ENCODE measurements at places on chromosomes 5 and 9. TPM values are rescaled to one million over a fixed set of nuclear protein-coding genes. Genes with fewer than 3 reads are reported as not detected.

- no peak for DNase-seq
Observed at GRCh38 chr9:38697776-38698300, 22.1 kb downstream of the FAM240B start.

- DNase-seq, result no peak
Observed at GRCh38 chr5:14102666-14103065, 40.5 kb upstream of the TRIO start.

DNA sequence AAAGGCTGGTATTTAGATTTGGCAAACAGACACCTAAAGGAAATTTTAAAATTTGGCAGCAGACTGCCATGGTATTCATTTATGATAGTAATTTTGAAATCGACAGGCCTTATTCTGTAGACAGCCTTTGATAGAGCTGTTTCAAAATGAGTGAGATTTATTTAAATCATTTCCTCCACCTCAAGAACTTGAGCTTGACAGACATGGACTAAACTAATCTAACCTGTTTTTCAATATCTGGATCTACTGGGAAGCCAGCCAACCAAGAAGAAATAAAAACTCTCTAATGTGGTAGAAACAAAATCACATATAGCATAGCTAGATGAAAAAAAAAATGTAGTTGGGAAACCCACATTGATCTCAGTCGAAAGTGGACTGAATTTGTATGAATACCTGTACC lies 56.9 kb upstream of the RASA1 start:
- DNase-seq, result no peak

NAIP gene
- total RNA-seq, result 21.3 TPM

PCDHB15 gene
- 3.6 TPM for total RNA-seq

PCDHB9 gene
- 2.1 TPM for total RNA-seq

DNA sequence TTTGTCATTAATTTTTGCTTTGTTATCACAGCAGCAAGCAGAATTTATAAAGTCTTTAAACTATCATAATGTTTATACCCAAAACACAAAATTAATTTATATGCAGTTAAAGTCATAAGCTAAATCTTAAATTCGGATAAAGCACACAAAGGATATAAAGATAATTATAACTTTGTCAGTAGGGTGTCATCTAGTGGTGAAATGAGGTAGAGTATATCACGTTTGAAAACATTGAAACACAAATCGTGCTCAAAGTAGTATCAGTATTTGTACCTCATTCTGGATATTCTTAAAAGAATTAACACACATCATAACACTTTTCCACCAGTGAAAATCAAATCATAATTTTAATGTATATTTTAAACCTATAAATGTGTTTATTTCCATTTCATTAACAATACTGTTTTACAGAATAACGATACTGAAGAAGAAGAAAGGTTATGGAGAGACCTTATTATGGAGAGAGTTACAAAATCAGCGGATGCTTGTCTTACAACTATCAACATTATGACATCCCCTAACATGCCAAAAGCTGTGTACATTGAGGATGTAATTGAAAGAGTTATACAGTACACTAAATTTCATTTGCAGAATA lies 129.5 kb downstream of the NIPBL start:
- DNase-seq, result no peak

DNA sequence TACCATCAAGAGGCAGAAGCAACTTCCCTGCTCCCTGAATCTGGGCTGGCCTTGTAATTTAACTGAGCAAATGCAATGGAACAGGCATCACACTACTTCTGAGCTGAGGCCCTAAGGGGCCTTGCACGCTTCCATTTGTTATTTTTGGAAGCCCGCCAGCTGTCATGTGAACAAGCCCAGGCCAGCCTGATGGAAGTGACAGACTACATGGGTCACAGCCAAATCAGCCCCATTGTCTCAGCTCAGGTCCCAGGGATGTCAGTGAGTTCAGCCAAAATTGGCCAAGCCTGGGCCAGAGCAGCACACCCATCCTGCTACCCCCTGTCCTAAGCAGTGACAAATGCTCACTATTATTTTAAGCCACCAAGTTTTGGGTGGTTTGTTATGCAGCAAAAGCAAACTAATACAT lies 72.8 kb downstream of the PRRT1B start:
- DNase-seq, result peak; percentile 60

GRCh38 chr9:104027295-104027694 lies 66.8 kb upstream of the SMC2 start:
- DNase-seq, result no peak

DNA sequence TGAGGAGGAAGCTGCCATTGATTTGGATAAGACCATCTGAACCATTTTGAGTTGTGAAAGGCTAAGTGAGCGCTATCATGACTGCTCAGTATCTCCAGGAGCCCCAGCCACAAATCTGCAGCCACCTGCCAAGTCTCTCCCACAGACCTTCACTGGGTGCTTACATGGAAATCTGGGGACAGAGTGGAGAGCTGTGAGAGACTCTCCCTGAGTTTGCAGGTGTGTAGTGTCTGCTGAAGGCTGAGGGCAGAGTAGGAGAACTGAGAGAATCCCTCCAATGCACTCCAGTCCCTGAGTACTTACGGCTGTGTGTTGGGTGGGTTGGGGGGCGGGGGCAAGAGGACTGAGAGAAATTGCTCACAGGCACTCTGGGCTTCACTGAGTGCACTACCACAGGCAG lies 123.7 kb downstream of the PRELID2 start:
- DNase-seq, result no peak

GRCh38 chr5:117657541-117657940 lies 1082.9 kb upstream of the SEMA6A start:
- DNase-seq, result no peak

SLIT3 gene
- total RNA-seq, result 40.2 TPM

DNA sequence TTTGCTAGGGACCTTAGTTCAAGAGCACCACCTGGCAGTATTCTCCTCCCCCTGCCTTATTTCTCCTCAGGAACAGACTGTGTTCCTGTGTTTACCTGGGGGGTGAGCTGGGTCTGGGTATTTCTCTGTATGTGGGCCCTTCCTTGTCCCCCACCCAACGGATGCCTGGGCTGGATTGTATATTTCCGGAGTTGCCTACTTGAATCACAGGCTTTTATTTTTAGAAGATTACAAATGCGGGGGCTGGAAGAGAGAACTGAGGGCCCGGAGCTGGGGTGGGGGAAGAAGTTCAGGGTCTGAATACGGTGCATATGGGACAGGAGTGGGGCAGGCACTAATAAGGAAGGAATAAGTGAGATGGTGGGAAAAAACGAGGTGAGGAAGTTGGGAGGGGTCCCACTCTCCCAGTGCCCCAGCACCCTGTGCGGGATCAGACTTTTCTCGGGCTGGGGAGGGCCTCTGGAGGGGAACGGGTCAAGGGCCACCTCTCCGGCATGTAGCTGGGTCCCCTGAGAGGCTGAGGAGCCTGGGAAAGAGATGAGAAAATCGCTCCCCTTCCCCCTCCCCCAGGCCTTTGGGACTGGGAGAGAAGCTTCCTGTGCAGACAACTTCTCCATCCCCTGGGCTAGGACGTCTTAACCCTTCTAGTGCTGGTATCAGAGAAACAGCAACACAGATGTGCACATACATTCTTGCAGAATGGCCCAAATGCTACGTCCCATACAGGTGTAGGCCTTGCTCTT lies 42.1 kb downstream of the PCDH1 start:
- DNase-seq, result no peak

GRCh38 chr9:116873937-116874914 lies 187.1 kb downstream of the TRIM32 start:
- no peak for DNase-seq

GRCh38 chr5:150584556-150585335 lies 55.7 kb upstream of the SYNPO start:
- no peak for DNase-seq

DNA sequence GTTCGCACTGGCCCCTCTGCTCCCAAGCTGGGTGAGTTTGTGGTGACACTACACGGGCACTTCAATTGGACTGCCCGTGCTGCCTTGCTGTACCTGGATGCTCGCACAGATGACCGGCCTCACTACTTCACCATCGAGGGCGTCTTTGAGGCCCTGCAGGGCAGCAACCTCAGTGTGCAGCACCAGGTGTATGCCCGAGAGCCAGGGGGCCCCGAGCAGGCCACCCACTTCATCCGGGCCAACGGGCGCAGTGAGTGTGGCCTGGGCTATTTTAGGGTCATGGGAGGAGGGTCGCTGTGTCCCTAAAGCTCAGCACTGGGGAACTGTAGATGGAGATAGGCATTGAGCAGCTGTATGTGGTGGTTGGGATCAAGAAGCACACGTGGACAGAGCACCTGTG lies 1.4 kb downstream of the NPR2 start:
- no peak for DNase-seq

DNA sequence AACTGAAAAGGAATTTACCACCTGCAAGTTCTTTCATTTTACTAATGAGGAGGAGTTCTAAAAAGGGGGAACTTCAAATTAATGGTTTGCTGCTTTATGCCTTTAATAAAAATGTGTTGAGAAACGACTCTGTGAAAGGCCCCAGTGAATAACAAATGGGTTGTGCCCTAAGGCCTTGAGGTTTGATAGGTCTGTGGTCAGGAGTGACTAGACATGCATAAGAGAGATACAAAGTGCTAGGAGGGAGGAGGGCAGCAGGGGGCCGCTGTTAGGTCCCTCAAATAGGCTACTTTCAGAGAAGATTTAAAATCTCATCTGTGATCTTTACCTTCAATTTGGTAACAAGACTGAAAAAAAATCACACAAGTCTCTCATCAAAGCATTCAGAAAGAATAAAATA lies 58.3 kb downstream of the FAM81B start:
- DNase-seq, result no peak

DNA sequence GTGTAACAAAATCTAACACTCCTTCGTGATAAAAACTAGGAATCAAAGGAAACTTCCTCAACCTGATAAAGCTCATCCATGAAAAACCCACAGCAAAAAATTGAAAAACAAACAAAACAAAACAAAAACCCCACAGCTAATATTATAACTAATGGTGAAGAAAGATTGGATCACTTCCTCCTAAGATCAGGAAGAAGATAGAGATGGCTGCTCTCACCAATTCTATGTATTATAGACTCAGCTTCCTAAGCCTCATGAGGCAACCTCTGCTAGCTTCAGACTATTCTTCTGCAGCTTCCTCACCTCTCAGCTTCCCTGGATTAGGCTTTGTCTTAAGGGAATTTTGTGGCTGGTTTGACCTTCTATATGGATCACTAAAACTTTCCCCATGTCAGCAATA lies 40.1 kb downstream of the PHAX start:
- DNase-seq, result no peak

KCNN2 gene
- 0.17 TPM for total RNA-seq

DNA sequence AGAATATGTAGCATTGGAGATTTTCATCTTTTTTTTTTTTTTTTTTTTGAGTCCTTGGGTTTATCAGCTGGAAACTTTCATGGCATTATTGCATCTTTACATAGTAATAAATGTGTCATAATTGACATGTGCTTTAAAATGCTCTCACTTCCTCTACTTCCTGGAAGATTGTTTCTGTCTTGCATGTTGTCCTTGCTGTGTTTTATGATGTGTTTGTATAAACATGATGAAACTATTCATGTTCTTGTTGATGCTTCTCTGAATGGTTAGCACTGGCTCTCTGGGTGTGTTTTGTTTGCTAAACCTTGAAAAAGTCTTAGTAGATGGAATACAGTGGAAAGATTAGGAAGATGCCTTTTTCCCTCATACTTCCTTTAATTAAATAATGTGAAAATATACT lies 87.9 kb downstream of the IQGAP2 start:
- DNase-seq, result no peak

BICD2 gene
- total RNA-seq, result 26.9 TPM

SIT1 gene
- total RNA-seq, result 2.7 TPM

DNA sequence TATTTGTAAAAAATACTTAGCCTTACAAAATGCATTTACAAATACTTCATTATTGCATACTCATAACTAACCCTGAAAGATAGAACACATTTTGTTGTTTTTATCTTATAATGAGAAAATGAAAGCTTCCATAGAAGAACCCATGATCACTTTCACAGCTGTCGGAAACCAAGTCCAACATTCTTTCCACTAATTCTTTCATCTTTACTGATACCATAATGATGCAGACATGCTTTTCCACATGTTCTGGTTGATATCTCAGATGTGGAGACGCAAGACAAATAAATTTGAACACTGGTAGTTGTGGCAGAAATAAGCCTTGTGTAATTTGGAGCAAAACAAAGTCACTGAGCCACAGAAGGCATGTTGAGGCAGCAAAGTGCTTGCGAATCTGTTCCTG lies 136.0 kb downstream of the FBXO4 start:
- no peak for DNase-seq

ZDHHC11 gene
- total RNA-seq, result 23.2 TPM

DNA sequence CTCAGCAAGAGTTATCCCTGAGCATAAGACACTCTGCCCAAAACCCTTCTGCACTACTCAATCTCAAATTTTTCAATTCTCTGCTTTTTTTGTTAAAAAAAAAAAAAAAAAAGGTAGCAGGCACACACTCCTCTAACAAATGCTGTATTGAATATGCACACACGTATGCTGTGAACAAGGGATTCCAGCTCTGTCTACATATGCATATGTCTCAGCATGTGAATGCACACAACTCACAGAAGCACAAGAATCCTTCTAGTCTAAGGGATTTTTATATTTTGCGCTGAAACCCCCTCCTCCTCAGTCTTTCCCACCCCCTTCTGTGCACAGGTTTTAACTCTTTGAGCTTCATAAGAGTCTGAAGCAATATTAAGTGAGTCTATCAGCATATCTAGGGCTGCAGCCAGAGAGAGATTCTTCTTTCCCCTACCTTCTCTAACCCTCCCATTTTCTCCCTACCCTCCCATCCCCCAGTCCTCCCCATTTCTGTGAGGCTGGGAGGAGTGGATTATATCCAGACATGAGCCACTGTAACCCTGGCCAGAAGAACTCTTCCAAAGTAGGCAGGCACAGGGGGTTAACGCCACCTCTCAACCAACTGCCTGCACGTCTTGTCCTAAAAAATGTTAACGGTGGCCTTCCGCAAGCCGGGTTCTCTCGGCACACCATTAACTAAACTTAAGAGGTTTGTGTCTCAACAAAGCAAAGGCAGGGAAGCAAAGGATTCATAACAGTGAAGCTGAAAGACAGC lies 1.0 kb downstream of the GABRB2 start:
- DNase-seq, result no peak

GRCh38 chr5:126395605-126396004 lies 27.6 kb upstream of the GRAMD2B start:
- DNase-seq, result no peak

Data from mucosa of gallbladder (tissue), 1 donor.